Chondrocyte (in vitro differentiated cells): ENCODE measurements at places on chromosomes 16 and 17. TPM values are rescaled to one million over a fixed set of nuclear protein-coding genes. Genes with fewer than 3 reads are reported as not detected.

NR1D1 gene
- total RNA-seq = 5.9 to 7.9 TPM (median 6.6 TPM) in 3 replicates

KRTAP2-3 gene
- total RNA-seq = not detected in 3 replicates

PRAC1 gene
- not detected in 3 replicates for total RNA-seq

CES1 gene
- total RNA-seq = not detected in 3 replicates

ORAI3 gene
- 10.3 to 16.0 TPM (median 15.6 TPM) in 3 replicates for total RNA-seq

CLEC19A gene
- total RNA-seq = not detected in 3 replicates

KRT12 gene
- not detected in 3 replicates for total RNA-seq

GGT6 gene
- total RNA-seq = not detected in 3 replicates

NDUFAB1 gene
- 62.5 to 79.2 TPM (median 62.6 TPM) in 3 replicates for total RNA-seq

OR1F1 gene
- 0.37 to 0.38 TPM in 2 of 3 replicates, not detected in the other for total RNA-seq

SCGB1C2 gene
- not detected in 3 replicates for total RNA-seq

MT1H gene
- not detected in 3 replicates for total RNA-seq

CRISPLD2 gene
- 1.7 to 12.1 TPM (median 11.7 TPM) in 3 replicates for total RNA-seq

CCL15 gene
- total RNA-seq = not detected in 3 replicates

MYH1 gene
- not detected in 3 replicates for total RNA-seq

ELMO3 gene
- 1.1 to 1.2 TPM (median 1.1 TPM) in 3 replicates for total RNA-seq

SEPTIN12 gene
- not detected in 3 replicates for total RNA-seq

CLEC3A gene
- not detected in 3 replicates for total RNA-seq

KCNJ16 gene
- 0.17 TPM in 1 of 3 replicates, not detected in the others for total RNA-seq

ALOXE3 gene
- 0.12 to 0.13 TPM (median 0.12 TPM) in 3 replicates for total RNA-seq

SHBG gene
- 0.67 to 1.2 TPM (median 0.92 TPM) in 3 replicates for total RNA-seq

GRAP gene
- 0.13 to 0.35 TPM in 2 of 3 replicates, not detected in the other for total RNA-seq

BTBD17 gene
- total RNA-seq = not detected in 3 replicates
